NCI-H187 (cell line): ENCODE measurements at places on chromosomes 12 and 14.

DNA sequence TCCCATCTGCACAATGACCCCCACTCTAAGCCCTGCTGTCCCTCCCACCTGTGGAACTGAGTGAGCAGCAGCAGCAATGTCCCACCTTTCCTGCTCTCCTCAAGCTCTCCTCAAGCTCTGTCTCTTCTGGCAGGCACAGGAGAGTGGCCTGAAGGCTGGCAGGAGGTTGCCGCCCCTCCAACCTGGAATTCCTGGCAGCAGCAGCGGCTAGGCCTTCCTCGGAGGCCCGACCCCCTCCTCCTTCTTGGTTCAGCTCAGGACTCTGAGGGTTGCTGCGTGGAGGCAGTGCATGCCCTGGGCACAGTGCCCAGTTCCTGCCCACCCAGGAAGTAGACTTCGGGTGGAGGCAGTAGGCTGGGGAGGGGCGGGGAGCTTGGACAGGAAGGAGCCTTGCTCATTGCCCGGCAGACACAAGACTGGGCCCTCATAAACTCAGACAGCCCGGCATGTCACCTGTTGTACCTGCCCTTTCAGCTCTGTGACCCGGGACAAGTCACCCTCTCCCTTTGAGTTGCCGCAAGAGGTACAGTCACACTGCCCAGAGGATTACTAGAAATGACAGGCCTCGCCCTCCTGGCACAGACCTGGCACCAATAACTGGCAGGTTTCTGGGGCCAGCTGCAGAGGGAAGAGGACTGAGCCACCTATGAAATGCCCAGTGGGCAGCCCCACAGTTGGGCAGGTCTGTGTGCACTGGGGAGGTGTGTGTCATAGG is 2.1 kb upstream of the SERPINA1 start:
- DNase-seq: no peak

DNA sequence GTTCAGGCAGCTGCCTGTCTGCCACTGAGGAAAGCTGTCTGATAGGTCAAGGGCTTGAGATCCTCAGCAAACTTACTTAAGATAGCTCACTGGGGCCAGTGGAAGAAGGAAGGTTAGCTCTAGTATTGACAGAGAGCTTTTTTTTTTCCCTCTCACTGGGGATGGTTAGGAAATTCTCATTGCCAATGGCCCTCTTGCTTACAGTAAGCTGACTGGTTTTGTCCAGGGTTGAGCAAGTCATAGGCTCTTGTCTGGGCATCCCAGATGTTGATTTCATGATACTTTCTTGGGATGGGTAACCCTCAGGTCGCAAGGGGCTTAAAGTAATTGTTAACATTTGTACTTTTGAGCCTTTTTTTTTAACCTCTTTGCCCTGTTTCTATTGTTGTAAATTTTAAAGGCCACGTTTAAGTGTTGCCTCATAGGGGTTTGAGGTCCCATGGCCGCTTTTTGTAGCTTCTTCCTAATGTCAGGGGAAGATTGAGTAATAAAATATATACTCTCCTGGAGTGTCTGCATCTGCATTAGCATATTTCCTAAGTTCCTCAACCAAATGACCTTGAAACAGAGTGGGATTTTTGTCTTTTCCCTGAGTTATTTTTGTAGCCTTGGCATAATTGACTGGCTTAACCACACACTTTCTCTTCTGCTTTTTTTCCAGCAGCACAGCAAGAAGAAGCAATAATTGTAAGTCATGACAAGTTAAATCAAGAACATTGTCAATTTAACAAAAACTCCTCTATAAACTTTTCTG is 716.0 kb downstream of the LRFN5 start:
- DNase-seq: no peak

GRCh38 chr14:23121361-23121771 is 2.3 kb upstream of the CEBPE start:
- DNase-seq: no peak

GRCh38 chr12:88578276-88579160 is 1.8 kb downstream of the KITLG start:
- no peak for DNase-seq

GRCh38 chr12:55681142-55682077 is 26.3 kb downstream of the ITGA7 start:
- DNase-seq: no peak

- no peak for DNase-seq
These were observed 824 bp downstream of the DDX55 start for GRCh38 chr12:123602651-123603195.

DNA sequence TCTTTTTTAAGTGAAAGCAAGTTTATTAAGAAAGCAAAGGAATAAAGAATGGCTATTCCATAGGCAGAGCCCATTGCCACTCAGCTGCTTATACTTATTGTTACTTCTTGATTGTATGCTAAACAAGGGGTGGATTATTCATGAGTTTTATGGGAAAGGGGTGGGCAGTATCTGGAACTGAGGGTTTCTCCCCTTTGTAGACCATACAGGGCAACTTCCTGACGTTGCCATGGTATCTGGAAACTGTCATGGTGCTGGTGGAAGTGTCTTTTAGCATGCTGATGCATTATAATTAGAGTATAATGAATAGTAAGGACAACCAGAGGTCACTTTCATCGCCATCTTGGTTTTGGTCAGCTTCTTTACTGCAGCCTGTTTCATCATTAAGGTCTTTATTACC is 66.3 kb upstream of the AMN start:
- DNase-seq: no peak

DNA sequence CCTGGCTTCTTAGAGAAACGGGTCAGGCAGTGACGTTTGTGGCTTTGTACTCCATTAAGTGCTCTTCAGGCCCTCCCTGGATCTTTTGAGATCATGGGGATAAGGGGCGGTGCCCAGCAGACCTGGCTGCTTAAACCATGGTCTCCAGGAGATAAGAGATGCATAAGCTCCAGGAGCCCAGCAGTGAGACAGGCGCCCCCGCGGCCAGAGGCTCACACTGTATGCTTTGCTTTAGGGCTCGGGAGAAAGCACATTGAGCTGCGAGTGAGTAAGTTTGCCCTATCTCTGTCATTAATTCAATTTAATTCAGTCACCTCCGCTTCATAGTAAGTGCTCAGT is 359.5 kb downstream of the CACNA1C start:
- no peak for DNase-seq

GRCh38 chr12:121085506-121086353 is 46.7 kb upstream of the OASL start:
- no peak for DNase-seq

DNA sequence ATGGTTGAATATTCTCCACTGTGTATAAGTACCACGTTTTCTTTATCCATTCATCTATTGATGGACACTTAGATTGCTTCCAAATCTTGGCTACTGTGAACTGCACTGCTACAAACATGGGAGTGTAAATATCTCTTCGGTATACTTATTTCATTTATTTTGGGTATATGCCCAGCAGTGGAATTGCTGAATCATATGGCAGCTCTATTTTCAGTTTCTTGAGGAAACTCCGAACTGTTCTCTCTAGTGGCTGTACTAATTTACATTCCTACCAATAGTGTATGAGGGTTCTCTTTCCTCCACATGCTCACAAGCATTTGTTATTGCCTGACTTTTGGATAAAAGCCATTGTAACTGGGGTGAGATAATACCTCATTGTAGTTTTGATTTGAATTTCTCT is 623.1 kb upstream of the LRFN5 start:
- no peak for DNase-seq

DNA sequence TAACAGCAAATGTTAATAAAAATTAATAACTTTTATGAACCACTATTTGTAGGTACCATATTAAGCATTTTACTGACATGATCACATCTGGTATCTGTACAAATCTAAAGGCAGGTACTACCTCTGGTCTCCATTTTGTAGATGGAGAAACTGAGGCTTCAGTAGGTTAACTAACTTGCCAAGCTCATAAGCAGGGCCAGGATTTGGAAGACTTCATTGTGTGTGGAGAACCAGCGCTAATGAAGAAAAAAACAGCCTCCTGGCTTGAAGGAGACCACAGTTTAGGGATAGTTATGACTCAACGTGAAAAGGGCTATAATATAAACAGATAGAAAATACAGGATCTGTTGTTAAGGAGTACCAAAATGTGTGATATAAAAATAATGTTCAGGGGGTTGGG is 1.0 kb downstream of the NUP37 start:
- DNase-seq: no peak

GRCh38 chr12:47876440-47876960 is 28.3 kb downstream of the VDR start:
- DNase-seq: no peak

DNA sequence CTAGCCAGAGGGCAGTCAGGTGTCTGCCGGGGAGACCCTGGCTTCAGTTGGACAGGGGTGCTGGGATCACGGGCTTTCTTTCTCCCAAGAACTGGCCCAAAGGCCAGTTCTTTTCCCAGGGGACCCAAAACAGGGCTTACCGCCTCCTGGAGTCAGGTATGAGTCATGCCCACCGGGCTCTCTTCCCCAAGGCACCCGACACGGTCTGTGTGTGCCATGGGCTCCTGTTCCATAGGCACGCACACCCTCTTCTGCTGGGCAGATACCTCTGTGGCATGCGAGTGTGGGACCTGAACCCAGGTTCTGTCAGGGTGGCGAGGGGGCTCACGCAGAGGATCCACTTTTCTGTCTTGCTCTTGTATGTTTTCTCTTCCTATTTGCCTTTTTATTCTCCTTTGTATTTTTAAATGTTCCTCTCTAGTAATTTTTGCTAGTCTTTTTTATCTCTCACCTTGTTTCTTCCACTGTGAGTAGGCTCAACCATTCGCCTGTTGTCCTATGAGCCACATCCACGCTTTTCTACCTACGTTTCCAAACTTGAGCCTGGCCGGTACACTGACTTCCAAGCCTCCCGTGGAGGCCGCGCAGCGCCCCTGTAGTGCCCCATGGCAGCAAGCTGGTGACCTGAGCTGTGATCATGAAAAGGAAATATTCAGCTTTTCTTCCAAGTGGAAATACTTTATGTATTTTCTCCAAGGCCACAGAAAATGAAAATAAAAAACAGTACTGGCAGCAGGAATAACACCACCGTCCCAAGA is 362.2 kb downstream of the CACNA1C start:
- DNase-seq: no peak

GRCh38 chr14:85087201-85087600 is 442.7 kb upstream of the FLRT2 start:
- DNase-seq: no peak

GRCh38 chr12:107549651-107550480 is 135.7 kb upstream of the PWP1 start:
- no peak for DNase-seq

DNA sequence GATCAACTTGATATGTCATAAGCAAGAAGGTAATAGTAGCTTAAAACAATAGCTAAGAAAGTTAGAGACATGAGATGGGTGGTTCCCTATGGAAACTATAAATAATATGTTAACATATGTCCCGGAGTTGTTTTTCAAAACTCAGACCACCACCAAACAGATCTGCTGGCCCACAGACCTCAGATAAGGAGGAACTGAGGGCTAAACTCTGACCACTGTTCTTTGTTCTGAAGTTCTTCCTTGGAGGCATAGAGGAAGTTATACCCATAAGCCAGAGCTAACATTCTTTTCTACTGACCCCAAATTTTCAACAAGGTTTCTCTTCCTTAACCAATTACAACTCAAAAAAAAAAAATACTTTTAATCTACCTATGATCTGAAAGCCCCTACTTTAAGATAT is 156.1 kb upstream of the FSCB start:
- DNase-seq: no peak

DNA sequence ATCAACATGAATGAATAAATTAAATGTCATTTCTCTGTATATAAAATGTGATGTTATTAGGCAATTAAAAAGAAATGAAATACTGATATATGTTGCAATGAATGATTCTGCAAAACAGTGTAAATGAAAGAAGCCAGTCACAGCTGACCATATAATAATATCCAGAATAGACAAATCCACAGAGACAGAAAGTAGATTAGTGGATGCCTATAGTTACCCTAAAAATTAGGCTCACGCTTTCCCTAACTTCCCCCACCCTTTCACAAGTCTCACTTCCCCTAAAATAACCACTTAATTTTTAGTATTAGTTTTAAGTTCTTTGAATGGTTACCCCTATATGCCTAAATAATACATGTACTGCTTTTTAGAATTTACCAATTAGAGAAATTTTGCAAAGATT is 348.9 kb upstream of the FAR2 start:
- DNase-seq: no peak

DNA sequence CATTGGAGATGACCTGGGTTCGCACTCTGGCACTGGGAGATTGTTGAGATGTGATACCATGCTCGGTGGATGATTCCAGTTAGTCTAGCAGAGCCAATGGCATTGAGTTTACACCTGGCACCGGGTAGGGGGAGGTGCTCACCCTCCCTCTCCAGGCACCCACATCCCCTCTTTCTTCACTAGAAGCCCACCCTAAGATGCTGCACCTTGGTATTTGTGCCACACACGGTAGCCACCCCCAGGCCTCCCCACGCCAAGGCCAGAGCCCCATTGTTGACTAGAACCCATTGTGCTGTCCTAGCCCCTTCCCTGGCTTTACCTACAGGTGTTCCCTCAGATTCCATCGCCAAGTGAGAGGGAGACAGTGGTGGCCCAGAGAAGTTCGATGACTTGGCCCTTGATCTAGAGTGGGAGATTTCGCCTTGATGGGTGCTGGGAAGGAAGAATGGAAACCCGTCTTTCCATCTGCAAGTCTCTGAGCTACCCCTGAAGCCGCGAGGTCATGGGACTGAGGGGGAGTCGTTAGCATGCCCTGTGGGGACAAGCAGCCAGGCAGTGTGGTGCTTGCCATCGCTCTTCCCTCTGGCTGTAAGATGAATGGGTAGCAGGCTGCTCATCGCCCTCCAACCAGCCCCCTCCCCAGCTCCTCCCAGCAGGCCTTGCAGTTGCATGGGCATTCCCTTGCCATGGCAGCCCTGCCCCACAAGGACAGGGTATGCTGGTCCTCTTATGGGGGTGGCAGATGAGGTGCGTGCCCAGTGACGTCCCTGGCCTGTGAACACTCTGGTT is 8.7 kb downstream of the CCND2 start:
- no peak for DNase-seq

DNA sequence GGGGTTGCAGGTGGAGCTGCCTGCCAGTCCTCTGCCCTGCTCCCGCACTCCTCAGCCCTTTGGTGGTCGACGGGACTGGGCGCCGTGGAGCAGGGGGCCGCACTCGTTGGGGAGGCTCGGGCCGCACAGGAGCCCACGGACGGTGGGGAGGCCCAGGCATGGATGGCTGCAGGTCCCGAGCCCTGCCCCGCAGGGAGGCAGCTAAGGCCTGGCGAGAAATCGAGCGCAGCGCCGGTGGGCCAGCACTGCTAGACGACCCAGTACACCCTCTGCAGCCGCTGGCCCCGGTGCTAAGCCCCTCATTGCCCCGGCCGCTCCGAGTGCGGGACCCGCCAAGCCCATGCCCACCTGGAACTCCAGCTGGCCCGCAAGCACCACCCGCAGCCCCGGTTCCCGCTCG is 221.8 kb downstream of the BTG1 start:
- no peak for DNase-seq

GRCh38 chr12:41930866-41931437 is 213.7 kb downstream of the GXYLT1 start:
- no peak for DNase-seq
